ENCODE measurements at places on chromosomes 5 and 9. TPM values are rescaled to one million over a fixed set of nuclear protein-coding genes. Genes with fewer than 3 reads are reported as not detected.

ZNF354C gene
- total RNA-seq: 6.8 TPM

CCNO gene
- total RNA-seq: not detected

SOWAHA gene
- total RNA-seq: not detected

CCNH gene
- total RNA-seq: 56.2 TPM

CEL gene
- total RNA-seq: 2.8 TPM

IFNA2 gene
- not detected for total RNA-seq

BRD3 gene
- 45.2 TPM for total RNA-seq

SERF1B gene
- 12.8 TPM for total RNA-seq

CBY3 gene
- total RNA-seq: not detected

PLPP7 gene
- total RNA-seq: not detected

BARHL1 gene
- not detected for total RNA-seq

DOCK8 gene
- 389 TPM for total RNA-seq

FAM153A gene
- total RNA-seq: 10.4 TPM

WDR38 gene
- not detected for total RNA-seq

PSD2 gene
- not detected for total RNA-seq

ZNF608 gene
- total RNA-seq: not detected

P4HA2 gene
- 11.4 TPM for total RNA-seq

BSPRY gene
- 4.4 TPM for total RNA-seq

C9orf50 gene
- total RNA-seq: not detected

HSD17B3 gene
- total RNA-seq: not detected

SHROOM1 gene
- total RNA-seq: 3.3 TPM

NEUROG1 gene
- total RNA-seq: not detected

PAEP gene
- total RNA-seq: not detected

DEPDC1B gene
- total RNA-seq: 49.1 TPM

SPATA31C1 gene
- total RNA-seq: not detected

KLHL9 gene
- total RNA-seq: 18.8 TPM

PRRX2 gene
- 0.21 TPM for total RNA-seq

FOXD4L6 gene
- total RNA-seq: not detected

VAV2 gene
- 10.1 TPM for total RNA-seq

INSYN2B gene
- total RNA-seq: not detected

LCN1 gene
- total RNA-seq: not detected

LRRC19 gene
- not detected for total RNA-seq

TIMD4 gene
- 2.7 TPM for total RNA-seq

NOXA1 gene
- total RNA-seq: 0.52 TPM

MYOT gene
- total RNA-seq: not detected

SLCO6A1 gene
- not detected for total RNA-seq

MED27 gene
- 25.3 TPM for total RNA-seq

C5orf58 gene
- not detected for total RNA-seq

WNK2 gene
- not detected for total RNA-seq

HSPA9 gene
- total RNA-seq: 216 TPM

PRDM9 gene
- total RNA-seq: not detected

MEGF10 gene
- total RNA-seq: not detected

PDLIM4 gene
- total RNA-seq: not detected

ANXA1 gene
- 88.2 TPM for total RNA-seq

PPP3R2 gene
- total RNA-seq: not detected

GRM6 gene
- total RNA-seq: not detected

GBGT1 gene
- total RNA-seq: 4.1 TPM

ACTBL2 gene
- total RNA-seq: not detected

TRAPPC13 gene
- total RNA-seq: 21.9 TPM

Data from activated CD8-positive, alpha-beta T cell treated with anti-CD3 and anti-CD28 coated beads, Interleukin-2, amount 10 ng/mL, durations not matched to agents 7 days and 5 days (primary cell).